ENCODE measurements at places on chromosomes 3 and 15.

- DNase-seq: no peak
Observed at GRCh38 chr15:68679961-68680371, 101.2 kb downstream of the CORO2B start.

- no peak for DNase-seq
Observed at GRCh38 chr3:9732080-9732739, 675 bp downstream of the BRPF1 start.

DNA sequence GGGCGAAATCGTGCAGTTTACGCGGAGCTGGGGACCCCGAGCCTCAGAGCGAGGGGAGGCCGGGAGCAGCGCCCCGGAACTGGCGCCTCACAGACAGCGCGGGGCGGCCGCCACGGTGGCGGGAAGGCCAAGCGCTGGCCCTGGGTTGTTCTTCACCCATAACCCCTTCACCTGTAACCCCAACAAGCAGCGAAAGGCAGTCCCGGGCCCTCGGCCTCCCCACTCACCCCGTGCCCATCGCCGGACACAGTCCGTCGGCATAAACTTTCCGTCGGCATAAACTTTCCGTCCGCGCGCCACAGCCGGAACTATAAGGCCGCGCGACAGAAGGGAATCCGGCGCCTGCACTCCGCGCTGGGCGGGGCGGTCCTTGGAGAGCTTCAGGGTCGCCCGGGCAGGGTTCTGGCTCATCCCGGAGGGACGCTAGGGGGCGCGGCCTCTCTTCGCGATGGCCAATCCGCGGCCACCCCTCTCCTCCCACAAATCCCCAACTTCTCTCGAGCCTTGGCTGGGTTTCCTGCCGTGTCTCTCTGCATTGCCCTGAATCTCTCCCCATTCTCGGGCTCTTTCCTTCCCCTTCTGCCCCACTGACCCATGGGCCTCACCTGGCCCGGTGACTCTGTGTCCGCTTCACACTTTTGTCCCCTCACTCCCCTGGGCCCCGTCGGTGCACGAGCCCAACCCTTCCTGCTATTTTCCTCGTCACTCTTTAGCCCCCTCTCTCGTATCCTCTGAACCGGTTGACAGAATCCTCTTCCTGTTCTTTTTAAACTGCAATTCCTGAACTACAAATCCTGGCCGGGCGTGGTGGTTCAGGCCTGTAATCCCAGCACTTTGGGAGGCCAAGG, at the start of gene INTS14:
Gene INTS14, minus strand, starts transcription at position 261 of the 848 bp plus-strand sequence. CDS start 3,751 bp downstream, outside the sequence.
- DNase-seq: peak; percentile 95

- DNase-seq: peak; percentile 57
Observed at GRCh38 chr3:108453565-108453964, 56.8 kb downstream of the MYH15 start.

GRCh38 chr15:29825227-29825626, 3.0 kb upstream of the TJP1 start:
- no peak for DNase-seq

- DNase-seq: no peak
Observed at GRCh38 chr3:44363591-44363990, 25.0 kb downstream of the TCAIM start.

DNA sequence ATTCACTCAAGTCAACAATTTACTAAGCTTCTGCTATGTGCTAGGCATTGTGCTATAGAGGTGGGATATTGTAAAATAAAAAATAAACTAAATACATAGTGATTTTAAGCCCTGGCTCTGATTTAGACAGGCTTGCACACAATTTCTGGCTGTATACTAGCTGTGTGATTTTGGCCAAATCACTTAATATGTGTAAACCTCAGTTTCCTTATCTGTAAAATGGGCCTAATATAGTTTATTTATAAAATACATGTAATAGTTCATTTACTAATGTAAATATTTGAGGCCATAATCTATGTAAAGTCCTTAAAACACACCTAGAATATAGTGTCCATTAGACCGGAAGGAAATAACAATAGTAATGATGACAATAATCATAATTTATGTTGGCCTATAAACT, 363.1 kb downstream of the CLSTN2 start:
- DNase-seq: no peak

DNA sequence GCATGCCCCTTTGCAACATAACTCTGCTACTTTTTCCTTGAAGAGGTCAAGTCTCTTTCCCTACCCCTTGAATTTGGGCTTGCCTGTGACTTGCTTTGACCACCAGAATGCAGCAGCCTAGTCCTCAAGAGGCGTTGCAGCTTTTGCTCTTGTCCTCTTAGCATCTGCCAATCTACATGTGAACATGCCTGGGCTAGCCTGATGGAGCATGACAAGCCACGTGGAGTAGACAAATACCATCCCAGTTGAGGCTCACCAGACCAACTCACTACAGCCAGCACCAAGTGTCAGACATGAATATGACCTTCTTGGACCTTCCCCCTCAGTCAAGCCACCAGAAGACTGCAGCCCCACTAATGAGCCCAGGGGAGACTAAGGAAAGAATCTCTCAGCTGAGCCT, 32.9 kb downstream of the AMOTL2 start:
- no peak for DNase-seq

GRCh38 chr3:147509448-147509847, 100.3 kb downstream of the ZIC1 start:
- peak; percentile 5 for DNase-seq

DNA sequence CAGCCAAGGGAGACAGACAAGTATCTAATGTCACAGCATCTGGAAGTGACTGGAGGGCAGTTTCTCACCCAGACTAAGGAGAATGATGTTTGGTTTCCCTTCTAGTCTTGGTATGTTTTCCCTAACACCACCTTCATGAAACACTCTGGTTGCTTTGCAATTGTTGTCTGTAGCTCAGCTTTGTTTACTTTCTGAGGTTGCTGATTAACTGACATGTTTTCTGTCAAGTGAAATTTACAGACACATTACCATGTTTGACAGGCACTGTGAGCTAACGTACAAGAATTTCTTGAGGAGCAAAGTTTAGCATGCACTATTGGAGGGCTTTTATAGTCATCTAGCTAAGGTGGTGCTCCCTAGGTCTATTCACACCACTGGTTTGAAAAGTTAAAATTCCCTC, 131.6 kb upstream of the NECTIN3 start:
- DNase-seq: no peak

- no peak for DNase-seq
Observed at GRCh38 chr15:59976480-59977271, 27.4 kb upstream of the FOXB1 start.

DNA sequence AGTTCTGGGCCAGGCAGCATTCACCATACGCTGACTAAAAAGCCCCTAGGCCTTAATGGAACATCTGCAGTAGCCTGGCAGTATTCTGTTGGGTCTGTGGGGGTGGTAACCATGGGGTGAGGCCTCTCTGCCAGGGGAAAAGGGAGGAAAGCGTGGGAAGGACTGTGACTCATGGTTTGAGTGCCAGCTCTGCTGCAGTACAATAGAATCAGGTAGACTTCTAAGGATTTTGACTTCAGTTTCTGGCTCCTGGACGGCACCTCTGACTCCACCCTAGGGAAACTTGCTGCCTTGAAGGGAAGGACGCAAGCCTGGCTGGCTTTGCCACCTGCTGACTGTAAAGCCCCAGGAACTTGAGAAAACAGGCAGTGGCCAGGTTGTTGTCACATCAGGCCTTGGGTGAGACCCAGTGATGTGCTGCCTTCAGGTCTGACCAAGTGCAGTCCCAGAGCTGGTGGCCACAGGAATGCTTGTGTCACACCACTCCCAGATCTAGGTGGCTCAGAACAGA, 148.6 kb downstream of the SUCNR1 start:
- DNase-seq: peak; percentile 53

- no peak for DNase-seq
Observed at GRCh38 chr15:100812802-100813201, 66.8 kb upstream of the ALDH1A3 start.

- no peak for DNase-seq
Observed at GRCh38 chr3:179265875-179266274, 15.0 kb upstream of the KCNMB3 start.

DNA sequence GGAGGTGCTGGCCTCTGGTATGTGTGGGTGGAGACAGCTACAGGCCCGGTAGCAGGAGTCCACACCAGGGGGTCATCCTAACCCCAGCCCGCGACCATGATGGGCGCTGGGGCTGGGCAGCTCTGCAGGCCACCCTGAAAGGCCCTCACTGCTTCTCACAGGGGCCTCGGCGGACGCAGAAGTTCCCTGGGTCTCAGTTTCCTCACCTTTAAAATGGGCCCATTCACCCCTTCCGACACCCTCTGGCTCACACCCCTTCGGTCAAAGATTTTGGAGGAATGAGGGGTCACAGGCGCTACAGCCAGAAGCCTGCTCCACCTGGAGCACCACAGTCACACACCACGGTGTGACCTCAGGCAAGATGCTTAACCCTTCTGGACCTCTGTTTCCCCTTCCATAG, 8.0 kb downstream of the PLXND1 start:
- DNase-seq: no peak

GRCh38 chr3:10674578-10674977, 141.4 kb upstream of the SLC6A11 start:
- no peak for DNase-seq

- DNase-seq: peak; percentile 83
Observed at GRCh38 chr15:73800662-73801345, 47.7 kb upstream of the INSYN1 start.

DNA sequence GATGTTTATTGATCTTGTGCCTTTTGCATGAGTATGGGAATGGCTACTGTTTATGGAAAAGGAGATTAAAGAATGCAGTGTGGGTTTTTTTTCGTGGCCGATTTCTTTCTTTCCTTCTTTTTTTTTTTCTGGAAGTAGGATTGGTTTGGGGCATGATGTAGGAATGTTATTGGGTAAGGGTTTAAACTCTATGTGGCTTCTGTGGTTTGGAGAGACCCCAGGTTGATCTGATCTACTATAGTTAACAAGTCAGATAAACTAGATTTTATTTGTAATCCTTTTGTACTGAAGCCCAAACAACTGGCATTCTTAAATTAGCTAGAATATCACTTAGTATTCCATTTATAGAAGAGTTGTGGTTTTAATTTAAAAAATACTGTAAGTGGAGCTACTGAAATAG, 304.8 kb downstream of the LPP start:
- DNase-seq: no peak

DNA sequence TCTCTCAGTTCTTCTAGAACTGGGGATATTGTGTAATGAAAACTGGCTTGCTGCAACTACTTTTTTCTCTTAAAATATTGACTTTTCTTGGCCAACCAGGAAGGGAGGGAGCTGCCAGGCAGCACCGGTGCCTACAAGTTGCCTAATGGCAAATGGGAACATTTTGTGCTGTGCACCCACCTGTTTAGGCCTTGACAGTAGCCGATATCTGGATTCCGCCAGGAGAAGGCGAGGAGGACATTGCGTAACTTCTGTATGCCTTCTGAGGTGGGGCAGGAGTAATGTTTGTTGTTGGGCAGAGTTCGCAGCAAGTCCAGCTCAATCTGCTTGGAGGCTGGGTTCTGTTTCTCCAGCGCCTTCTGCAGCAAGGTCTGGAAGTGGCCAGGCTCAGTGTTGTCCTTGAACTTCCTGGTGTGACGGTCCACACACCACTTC, 64.9 kb downstream of the TBC1D2B start:
- DNase-seq: no peak

DNA sequence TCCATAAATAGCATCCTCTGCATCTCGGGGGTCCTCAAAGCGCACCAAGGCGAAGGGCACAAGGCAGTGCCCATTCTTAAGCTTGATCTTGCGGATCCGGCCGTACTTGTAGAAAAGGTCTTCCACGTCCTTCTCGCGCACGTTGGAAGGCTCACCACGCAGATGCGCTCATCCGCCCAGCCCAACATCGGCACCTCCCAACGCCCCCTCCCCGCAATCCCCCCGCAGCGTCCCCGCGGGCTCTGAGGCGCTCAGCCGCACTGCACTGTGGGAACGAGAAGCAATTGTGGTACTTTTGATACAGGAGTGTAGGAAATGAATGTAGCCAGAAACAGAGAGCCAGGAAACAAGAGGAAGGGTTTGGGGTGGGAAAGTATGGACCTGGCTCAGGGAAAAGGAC, 17.5 kb downstream of the AP3B2 start:
- DNase-seq: no peak

DNA sequence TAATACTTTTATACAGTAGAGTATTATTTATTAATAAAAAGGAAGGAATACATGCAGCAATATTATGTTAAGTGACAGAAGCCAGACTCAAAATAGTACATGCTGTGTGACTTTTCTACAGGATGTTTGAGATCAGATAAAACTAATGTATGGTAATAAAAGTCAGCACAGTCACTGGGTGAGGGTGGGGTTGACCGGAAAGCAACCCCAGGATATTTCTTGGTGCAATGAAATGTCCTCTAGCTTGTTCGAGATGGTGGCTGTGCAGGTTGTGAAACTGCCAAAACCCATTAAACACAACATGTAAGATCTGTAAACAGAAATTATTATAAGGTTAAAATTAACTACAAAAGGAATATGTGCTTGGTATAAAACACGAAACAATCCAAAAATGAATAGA, 20.8 kb upstream of the ALDH1L1 start:
- DNase-seq: no peak

- peak; percentile 66 for DNase-seq
Observed at GRCh38 chr3:63067999-63068645, 192.9 kb upstream of the CADPS start.

DNA sequence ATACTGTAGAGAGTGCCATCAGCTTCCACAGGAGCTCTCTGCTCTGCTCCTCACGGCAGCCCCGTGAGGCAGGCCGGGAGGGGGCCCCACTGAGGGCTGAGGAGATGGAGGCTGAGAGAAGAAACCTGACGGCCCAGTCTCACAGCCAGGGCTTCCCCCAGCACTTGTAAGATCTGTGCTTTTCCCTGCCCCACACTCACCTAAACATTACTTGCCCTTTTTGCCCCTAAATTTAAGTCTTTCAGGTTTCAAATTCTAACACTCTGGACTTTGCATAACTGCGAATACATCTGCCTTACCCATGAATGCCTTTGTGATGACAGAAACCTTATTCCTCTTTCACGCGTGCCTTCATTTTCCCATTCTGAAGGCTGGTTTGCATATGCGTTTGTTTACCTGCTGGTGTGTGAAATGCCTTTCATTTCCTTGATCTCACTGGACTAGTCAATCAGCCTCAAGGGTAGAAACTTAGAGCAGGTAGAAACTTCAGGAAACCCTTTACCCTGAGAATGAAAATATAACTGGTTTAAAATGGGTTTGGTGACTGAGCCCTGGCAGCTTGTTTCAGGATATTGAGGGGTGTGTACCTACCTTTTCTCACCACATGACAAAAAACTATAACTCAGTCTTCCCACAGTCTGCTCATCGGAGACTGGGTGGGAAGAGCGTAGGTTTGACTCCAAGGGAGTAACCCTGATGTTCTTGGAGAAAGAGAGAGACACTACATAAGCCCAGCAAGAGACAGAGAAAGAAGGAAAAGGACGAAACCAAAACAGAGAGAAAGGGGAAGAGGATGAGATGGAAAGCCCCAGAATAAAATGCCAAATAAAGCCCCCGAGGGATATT, 20.1 kb downstream of the SLC12A8 start:
- no peak for DNase-seq
